NCI-H1694 (cell line): ENCODE measurements at places on chromosomes 3 and 15.

GRCh38 chr3:84194029-84194428, 764.8 kb upstream of the CADM2 start:
- DNase-seq, result no peak

DNA sequence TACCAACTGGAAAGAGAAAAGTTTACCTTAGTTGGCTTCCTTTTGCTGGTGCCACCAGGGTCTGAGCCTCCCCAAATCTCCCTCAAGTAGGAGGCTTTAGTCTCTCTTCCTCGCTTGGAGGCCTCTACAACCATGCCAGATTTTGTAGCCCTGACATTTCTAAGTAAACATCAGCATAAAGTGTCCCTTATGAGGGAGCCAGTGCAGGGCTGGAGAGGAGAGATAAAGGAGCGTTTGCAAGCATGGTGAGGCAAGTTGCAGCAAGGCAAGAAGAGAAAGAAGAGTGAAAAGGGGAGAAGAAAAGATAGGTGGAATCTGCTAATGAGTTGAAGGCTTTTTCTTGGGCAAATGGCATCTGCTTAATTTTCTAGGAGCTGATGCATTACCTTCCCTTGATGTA, 82.7 kb upstream of the FNDC3B start:
- no peak for DNase-seq

GRCh38 chr3:62768896-62769295, 106.3 kb downstream of the CADPS start:
- no peak for DNase-seq

DNA sequence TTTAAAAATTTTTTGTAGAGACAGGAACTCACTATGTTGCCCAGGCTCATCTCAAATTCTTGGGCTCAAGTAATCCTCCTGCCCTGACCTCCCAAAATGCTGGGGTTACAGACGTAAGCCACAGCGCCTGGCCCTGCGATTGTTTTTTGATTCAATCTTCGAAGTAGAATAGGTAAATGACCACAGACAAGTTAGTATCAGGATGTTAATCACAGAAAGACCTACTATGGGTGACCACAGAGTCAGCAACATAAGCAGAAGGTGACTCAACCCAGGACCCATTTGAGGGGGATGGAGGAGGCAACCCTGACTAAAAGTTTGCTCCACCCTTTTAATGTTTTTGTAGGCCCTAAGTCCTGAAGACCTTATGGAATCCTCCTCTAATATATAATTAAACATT, 10.0 kb upstream of the USP3 start:
- no peak for DNase-seq

DNA sequence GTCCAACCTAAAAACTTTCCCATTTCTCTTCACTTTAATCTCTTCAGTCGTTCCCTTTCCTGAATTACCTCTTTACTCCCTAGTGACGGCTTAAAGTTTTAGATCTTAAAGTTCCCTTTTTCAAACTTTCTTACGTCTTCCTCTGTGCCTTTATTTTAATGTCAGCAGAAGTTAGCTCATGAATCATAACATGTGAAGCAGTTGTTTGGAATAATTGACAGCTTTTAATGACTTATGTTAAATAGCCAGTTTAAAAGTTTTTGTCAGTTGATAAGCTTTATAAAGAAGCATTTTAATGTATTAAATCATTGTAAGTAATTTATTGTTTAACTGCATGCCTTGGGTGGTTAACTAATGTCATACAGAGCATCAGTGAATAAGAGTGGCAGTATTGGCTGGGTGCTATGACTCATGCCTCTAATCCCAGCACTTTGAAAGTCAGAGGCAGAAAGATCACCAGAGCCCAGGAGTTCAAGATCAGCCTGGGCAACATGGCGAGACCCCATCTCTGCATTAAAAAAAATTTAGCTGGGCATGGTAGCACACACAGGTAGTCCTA, 33.9 kb downstream of the PIK3CA start:
- DNase-seq, result no peak

DNA sequence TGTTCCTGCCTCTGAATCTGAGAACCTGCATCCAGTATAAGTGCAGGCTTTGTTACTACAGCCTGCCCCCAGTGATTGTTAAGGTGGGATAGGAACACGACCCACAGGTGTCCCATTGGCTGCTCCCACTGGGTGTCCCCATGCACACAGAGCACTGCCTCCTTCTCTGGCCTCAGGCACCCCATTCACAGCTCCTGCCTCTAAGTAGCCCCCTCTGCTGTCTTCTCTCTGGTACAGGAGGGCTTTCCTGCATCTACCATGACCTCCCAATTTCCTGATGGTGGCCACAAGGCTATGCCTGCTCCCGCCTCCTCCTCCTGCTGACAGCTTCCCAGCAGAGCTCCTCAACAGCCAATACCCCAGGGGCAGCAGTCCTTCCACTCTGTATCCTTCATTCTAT, 238.6 kb upstream of the TMC3 start:
- DNase-seq, result no peak

DNA sequence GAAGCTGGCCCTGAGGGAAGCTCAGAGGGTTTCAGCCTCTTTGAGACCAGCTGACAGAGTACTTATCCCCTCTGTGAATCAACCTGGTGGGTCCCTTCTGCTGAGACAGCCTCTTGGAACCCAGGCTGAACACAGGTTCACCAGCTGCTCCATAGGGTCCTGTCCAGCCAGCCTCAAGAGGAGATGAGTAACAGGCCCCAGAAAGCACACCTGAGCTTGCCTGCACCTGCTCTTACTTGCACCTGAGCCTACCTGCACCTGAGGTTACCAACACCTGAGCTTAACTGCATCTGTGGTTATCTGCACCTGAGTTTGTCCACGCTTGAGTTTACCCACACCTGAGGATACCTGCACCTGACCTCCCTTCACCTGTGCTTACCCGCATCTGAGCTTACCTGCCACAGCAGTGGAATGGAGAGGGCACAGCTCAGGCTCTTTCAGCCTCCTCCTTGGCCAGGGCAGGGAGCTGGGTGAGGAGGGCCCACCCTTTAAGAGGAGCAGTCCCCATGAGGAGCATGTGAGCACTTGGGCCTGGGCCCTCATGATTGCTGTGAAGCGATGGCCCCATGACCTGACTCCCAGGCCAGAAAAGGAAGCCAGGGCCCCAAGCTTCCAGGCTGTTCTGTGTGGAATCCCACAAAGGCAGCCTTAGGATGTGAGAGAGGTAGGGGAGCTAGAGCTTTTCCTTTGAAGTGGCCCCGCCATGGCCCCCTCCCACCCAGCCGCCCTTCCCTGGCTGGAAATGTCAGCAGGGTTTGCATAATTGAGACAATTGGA, at the start of gene TRPM1:
Gene TRPM1 (minus strand): TSS at position 464 of the 777 bp plus-strand sequence. CDS start 20,370 bp downstream, outside the sequence.
- DNase-seq, result no peak

- no peak for DNase-seq
These were observed 39.0 kb upstream of the SLC25A26 start for GRCh38 chr3:66181764-66182163.

DNA sequence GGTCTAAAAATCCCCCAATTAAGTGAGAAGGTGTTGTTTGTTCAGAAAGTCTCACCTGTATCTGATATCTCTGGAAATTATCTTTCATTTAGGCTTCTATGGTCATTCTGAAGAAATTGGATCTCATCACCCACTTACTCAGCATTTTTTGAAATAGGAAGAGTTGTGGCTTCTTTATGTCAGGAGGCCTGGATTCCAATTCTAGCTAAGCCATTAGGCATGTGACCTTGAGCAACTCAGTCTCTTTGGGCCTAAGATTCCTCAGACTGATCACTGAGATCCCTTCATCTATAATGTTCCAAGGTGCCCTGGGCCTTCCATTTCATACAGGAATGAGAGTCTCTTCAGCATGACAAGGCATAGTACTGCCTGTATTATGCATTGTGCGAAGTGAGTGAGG, 70.3 kb downstream of the ARHGEF26 start:
- DNase-seq, result no peak

DNA sequence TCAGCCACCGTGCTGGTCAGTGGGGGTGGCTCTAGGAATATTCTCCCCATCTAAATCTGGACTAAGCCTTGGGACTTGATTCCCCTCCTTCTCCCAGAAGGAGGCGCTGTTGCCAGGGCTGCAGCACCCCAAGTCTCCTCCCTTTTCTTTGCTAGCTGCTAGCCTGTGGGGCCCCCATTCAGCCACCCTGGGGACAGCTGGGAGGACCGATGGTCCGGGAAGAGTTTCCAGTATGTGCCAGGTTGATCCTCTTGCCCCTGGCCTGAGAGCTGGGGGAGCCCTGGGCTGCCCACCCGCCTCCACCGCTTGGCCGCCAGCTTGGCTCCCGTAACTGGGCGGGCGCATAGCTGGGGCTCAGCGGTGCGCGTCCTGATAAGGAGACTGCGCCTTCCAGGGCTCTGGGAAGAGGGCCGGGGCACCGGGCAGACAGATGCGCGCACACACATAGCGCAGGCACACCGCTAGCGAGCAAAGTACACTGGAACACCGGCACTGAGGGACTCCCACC, 4.2 kb downstream of the SMAD6 start:
- DNase-seq, result no peak

GRCh38 chr3:31499281-31499680, 33.4 kb upstream of the STT3B start:
- DNase-seq, result no peak

- peak; percentile 58 for DNase-seq
These were observed 133.2 kb downstream of the ARPP21 start for GRCh38 chr3:35772381-35773015.

DNA sequence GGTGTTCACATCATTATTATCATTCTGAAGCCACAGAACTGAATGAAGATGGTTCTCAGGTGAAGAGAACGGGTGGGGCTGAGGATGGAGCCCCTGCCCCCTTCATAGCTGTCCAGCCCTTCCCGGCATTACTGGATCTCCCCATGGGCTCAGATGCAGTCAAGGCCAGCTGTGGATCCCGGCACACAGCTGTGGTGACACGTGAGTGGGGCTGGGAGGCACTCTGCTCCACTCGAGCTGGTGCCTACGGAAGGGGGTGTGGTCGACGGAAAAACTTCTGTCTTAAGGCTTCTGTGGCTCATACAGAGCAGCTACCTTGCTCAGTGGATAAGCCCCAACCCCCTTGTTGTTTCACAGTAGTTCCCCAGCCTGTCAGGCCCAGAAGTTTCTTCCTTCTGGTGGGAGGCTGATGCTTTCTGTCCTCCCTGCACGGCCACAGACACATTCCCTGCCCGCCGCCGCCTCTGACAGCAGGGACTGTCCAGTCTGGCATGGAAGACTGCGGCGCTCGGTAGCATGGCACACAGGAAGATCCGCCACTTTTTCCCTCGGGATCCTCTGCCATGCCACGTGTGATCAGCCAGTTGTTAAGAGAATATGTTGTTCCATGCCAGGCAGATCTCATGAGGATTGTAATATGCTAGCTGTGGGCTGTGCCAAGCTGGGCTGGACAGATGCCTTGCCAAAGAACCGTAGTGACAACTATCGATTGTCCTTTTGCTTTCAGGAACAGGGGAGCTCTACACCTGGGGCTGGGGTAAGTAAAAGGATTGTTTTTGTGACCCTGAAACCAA, 5.8 kb downstream of the RCCD1 start:
- peak; percentile 20 for DNase-seq

- DNase-seq, result no peak
These were observed 2.4 kb upstream of the RPL29 start for GRCh38 chr3:51997935-51998596.

GRCh38 chr3:69309814-69310213, 76.1 kb downstream of the FRMD4B start:
- no peak for DNase-seq

- DNase-seq, result no peak
These were observed 15.6 kb upstream of the IL1RAP start for GRCh38 chr3:190498293-190498692.

DNA sequence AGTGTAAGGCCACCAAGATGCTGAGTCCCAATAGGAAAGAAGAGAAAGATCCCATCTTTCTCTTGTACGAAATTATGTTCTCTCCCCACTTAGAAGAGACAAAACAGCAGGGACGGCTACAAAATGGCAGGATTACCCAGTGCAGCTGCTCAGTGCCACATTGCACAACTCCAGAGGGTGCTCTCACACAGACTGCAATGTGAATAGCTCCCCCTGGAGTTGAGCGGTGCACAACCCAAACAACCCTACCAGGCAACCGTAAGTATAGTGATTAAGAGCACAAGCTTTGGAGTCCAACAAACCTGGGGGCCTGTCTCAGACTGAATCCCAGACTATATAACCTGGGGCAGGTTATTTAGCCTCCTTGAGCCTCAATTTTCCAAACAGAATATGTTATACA, 3.1 kb upstream of the BHLHE40 start:
- no peak for DNase-seq

DNA sequence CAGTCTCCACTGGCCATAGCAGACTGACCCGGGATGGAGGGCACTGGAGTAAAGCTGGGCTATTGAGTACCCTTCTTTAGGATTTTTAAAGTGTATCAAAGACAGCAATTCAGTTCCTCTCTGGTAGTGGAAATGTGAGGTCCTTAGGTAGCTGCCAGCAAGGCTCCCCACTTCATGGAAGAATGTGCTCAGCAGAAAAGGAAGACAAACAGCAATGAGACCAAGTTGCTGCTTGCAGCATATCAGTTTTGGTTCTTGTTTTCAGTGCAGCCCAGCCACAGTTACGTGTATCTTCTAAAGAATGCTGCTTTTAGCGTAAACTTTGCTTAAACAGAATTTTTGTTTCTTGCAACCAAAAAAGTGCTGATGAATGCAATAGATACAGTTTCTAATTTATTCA, 374.0 kb upstream of the CBLB start:
- no peak for DNase-seq

DNA sequence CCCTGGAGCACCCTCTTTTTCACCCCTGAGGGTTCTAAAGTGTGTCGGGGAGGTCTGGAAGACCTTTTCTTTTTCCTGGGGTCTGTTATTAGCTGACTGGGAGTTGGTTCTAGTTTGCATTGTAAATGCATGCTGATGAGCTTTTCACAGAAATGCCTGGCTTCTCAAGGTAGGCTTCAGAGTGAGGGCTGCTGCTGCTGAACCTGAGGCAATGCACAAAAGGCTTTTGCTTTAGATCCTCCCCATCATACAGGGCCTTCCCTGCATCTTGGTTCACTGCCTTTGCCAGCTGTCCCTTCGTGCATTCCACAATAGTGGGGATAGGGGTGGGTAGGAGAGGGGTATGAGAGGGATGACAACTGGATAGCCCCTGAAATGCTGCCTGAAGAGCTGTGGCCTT, 46.6 kb downstream of the FAH start:
- DNase-seq, result no peak

DNA sequence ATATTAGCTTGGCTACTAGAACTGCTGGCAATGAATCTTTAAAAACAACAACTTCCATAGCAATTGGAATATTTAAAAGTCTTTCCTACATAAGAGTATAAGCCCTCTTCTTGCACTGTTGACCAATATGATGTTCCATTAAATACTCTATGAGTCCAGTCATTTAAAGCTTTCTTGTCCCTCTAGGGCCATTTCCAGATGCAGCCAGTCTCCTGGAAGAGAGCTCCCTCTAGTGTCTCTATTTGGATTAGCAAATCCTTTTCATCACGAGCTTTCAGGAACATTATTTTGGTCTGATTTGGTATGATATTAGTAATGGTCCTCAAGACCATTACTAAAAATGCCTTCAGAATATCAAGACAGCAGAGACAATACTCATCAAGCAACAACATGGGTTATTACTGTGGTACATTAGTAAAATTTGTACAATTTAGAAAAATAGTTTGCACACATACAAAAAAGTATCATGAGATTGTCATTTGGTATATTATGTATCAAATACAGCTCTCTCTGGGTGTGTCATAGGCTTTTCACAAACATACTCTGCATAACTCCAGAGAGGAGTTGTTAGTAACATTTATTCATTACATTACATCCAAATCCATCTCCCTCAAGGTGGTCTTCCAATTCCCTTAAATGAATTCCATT, 101.3 kb downstream of the DPH6 start:
- DNase-seq, result peak; percentile 1

GRCh38 chr3:129100274-129100673, 21.3 kb downstream of the RAB43 start:
- no peak for DNase-seq
